ENCODE measurements at places on chromosomes 11 and 22.

DNA sequence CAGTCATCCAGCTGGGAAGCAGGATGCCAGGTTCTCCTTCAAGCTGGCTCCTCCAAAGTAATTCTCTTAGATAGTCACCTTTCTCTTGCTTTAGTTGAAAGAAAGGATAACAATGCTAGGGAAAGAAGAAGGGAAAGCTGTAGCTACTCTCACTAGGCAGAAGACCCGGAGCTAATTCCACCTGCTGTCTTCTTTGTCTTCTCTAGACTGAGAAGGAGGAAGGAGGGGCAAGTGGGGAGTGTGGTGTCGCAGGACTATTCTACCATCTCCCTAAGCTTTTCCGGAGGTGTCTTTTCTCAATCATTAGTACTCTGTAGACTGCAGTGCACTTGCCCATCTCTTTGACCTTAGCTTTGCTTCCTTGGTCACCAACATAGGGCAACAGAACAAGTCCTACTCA, 162.8 kb downstream of the NCAM1 start:
- DNase-seq, result no peak

- no peak for DNase-seq
Measured at GRCh38 chr11:32152821-32153220, 61.9 kb downstream of the RCN1 start.

DNA sequence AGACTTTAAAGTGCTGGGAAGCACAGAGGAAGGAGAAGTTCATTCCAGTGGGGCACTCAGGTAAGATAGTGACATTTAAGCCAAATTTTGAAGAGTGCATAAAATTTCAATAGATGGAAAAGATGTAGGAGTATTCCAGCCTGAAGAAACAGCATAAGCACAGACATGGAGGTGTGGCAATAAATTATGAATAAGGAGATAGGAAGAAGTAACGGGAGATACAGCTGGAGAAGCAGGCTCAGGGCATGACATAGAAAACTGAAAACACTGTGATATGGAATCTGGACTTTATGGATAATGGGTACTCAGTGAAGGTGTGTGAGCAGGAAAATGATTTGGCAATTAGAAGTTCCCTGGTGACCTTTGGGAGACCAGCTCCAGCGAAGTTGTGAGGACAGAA, 33.3 kb downstream of the P4HA3 start:
- DNase-seq, result no peak

GRCh38 chr11:65658174-65659021, 4.3 kb downstream of the RELA start:
- no peak for DNase-seq

DNA sequence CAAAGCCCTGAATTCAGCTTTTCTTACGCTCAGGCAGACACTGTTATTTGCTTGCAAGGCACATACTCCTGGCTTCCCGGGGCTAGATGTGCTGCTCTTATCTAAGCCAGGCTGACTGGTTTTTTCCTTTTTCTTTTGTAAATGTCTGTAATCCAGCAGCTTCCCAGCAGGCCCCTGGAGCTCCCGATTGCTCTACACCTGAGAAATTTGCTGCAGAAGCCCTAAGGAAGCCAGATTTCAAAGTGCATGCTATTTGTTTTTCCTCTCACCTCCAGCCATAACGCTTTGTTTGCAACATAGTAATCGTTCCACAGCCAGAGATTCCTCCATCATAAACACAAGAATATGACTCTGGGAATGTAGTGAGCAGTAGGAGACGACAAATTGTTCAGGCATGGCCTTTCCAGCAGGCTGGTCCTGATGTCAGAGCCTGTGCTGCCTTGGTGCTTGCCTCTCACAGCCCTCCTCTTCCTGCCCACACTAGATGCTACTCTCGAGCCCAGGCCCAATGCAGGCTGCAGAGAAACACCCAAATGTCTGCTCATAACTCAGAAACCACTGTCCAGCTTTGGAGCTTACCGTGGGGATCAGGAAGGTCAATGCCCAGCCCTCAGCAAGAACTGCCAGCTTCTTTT, 54.7 kb upstream of the SLC6A5 start:
- no peak for DNase-seq

- no peak for DNase-seq
Measured at GRCh38 chr11:126158054-126158791, 53.2 kb downstream of the RPUSD4 start.

DNA sequence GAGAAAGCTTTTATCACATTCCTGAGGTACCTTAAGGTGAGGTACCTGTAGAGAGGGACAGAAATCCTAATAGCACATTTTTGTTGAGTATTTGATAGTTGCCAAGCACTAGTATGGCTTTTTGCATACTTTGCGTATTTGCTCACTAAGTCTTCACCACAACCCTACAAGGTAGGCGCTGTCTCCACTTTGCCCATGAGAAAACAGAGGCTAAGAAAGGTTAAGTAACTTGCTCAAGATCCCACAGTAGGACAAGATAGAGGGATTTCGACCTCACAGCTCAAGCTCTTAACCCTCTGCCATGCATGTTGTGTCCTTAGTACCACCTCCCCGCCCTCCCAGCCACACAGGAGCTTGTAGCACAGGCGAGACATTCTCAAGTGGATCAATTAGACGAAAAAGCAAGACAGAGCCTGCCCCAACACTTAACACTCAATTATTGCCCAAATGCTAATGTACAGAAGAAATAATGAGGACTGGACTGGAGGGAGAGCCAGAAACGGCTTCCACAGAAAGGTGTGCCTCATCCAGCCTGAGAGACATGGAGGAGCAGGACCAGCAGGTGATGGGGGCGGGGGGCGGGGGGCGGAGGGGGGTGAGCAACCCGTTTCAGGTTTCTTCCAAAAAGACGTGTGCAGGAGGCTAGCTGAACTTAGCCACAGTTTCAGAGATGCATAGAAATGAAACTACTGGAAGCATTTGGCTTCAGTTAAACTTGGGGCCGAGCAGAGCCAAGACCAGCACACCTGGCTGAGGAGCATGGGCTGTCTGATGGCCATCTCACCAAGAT, 26.7 kb upstream of the CD44 start:
- no peak for DNase-seq

GRCh38 chr11:112290493-112290850, 29.8 kb upstream of the PLET1 start:
- no peak for DNase-seq

DNA sequence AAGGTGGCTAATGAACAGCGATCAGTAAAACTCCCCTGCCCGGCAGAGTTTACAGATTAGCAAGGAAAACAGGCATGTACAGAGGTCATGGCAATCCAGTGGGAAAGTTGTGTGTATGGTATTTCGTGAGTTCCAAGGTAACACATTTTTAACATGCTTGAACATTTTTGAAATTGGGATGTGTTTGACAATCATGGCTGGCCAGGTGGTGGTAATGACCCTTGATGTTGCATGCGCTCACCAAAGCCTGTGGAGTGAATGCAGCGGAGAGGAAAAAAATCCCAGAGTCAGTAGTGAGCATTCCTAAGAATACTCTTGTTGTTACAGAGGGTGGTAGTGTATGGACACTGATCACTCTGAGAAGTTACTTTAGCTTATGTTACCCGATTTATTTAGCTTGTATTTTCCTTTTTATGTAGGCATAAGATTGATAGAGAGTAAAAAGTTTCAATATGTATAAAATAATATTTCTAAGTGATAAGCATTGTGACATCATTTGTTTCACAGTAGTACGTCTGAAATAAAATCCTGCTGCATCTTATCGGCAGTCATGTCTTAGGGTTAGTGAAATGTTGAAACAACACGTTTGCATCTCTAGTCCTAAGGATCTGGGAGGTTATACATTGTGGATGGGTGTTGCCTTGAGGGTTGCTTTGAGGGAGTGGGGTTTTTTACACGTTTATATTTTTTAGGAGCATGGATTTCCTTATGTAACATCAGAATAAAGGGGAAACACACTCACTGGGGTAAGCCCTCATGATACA, 8.7 kb downstream of the TEAD1 start:
- no peak for DNase-seq

DNA sequence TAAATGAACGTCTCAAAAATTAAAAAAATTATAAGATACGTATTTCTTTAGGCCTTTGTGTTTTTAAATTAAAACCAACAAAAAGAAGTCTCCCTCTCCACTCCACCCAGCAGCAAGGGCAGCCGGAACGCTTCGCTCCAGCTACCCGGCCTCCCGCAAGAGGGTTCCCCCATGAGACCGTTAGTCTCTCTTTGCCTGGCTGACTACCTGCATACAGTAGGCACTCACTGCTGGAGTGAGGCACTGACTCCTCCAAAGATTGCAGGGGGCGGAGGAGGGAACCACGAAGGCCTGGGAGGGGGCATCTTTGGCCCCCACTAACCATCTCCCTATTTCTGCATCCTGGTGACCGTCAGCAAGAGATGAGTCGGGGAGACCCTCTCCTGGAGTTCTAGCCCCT, 10.1 kb downstream of the CBX6 start:
- DNase-seq, result no peak

- DNase-seq, result no peak
Measured at GRCh38 chr11:57377107-57377506, 3.8 kb downstream of the PRG3 start.

GRCh38 chr11:84905411-84905810, 721.7 kb downstream of the DLG2 start:
- DNase-seq, result no peak

DNA sequence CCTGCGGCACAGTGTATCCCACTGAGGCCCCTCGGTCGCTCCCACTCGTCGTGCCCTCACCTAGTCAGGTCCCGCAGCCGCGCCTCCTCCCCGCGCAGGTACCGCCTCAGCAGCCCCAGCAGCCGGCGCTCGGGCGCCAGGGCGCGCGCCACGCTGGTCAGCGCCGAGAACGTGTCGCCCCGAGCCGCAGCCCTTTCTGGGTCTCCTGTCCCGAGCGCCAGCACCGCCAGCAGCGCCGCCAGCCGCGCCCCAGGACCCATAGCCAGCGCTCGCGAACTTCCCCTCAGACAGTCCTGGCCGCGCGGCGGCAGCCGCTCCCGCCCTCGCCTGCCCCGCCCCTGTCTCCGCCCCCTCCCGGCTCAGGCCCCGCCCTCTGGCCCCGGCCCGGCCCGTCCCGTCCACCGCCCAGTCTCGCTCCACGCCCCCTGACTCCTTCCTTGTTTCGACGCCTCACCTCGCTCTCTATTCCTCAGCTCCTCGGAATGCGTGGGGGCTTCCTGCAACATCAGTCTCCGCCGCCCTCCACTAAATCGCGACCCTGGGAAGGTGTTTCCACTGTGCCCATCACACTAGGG, at the start of gene P4HA3:
P4HA3 (minus strand) TSS at position 289 of the 575 bp plus-strand sequence; CDS start at position 260, 29 bp downstream.
- DNase-seq, result no peak

- DNase-seq, result no peak
Measured at GRCh38 chr11:18692941-18693760, 5.4 kb upstream of the TMEM86A start.

- no peak for DNase-seq
Measured at GRCh38 chr11:5242933-5243815, 6.5 kb downstream of the HBG1 start.

DNA sequence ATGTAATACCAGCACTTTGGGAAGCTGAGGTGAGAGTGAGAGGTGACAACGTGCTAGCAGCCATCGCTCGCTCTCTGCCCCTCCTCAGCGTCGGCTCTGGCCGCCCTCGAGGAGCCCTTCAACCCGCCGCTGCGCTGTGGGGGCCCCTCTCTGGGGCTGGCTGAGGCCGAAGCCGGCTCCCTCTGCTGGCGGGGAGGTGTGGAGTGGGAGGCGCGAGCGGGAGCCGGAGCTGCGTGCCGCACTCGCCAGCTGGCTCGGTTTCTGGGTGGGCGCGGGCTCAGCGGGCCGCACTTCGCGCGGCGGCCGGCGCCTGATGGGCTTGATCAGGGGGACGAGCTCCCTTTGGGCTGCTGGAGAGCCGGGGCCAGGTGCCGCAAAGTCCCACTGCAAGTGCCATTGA, 98.9 kb upstream of the UBASH3B start:
- no peak for DNase-seq

- DNase-seq, result peak; percentile 19
Measured at GRCh38 chr22:21778705-21779363, 43.2 kb upstream of the YPEL1 start.

GRCh38 chr22:18976197-18976751, 40.2 kb upstream of the PRODH start:
- DNase-seq, result no peak

DNA sequence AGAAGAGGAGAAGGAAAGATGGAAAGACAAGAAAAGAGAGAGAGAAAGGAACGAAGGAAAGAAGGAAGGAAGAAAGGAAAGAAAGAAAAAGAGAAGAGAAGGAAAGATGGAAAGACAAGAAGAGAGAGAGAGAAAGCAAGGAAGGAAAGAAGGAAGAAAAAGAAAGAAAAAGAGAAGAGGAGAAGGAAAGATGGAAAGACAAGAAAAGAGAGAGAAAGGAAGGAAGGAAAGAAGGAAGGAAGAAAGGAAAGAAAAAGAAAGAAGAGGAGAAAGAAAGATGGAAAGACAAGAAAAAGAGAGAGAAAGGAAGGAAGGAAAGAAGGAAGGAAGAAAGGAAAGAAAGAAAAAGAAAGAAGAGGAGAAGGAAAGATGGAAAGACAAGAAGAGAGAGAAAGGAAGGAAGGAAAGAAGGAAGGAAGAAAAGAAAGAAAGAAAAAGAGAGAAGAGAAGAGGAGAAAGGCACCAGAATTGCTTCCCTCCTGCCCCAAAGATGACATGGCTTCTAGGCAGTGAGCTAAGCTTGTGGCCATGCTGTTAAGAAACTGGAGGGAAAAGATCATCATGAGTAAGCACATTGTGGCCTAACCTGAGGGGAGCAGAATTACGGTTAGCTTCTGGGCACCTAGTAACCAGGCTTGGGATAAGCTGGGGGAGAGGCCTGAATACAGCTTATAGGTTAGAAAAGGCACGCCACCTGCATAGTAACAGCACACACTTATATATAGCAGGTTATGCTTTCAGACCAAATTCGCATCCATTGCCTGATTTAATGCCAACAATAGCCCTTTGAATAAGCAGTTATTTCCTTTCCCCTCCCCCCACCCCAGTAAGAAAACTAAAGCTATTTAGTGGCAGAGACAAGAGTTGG, 2.3 kb upstream of the ST3GAL4 start:
- no peak for DNase-seq

- DNase-seq, result no peak
Measured at GRCh38 chr11:131290185-131290584, 80.2 kb upstream of the NTM start.

- DNase-seq, result no peak
Measured at GRCh38 chr22:20234760-20235388, 33.2 kb downstream of the RTN4R start.

DNA sequence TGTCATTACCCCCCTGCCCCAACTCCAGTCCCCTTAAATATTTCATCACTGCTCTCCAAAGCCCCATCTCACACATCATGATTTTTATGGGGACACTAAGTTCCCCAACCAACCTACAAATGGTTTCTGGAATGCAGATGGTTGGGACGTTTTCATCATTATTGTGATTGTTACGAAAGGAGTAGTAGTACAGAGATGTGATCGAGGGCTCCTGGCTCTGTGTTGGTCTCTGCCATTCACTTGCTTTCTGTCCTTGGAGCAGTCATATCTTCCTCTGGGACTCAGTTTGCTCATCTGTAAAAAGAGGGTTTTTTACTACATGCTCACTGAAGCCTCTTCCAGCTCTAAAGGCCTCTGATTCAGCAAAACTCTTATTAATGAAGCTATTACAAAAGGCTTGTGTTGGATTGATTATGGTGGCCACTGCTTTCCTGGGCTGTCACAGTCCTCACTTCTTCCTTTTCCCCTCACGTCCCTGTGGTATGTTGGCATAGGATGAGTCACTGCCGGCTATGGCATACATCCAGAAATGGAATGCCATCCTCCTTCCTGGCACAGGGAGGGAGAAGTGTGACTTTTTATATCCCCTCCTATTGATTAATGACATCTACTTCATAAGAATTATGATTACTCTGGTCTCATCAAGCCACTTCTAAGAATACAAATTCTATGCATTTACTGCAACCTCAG, 593.7 kb downstream of the METTL15 start:
- DNase-seq, result no peak

GRCh38 chr22:38843201-38843656, 599 bp downstream of the NPTXR start:
- no peak for DNase-seq

- no peak for DNase-seq
Measured at GRCh38 chr22:26589367-26589844, 526 bp downstream of the TPST2 start.
